AG04449 (cell line): ENCODE measurements at places on chromosomes 13 and 19.

DNA sequence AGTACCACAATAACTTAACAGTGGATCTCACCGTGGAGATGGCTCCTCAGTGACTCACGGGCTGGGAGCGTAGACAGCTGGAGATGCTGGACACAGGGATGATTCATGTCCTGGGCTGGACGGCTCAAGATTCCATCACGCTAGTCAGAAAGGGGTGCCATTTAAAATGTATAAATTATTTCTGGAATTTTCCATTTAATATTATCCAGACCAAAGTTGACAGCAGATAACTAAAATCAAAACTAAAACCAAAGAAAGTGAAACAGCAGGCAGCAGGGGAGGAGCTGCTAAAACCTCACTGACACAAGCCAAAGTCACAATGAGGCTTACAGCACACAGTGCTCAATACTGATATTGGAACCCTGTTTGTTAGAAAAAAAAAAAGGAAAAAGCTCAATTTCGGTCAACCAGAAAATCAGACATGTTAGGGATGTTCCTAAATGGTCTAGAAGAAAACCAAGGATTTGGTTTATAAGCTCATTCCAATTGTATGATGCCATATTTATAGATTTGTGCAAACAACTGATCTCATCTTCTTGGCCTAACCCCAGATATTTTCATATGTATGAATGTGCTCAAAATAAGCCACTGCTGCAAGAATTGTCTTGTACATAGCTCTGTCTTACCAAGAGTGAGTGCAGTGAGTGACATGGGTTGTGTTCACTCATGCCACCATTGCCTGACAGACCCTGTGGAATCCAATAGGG, 111.8 kb downstream of the SACS start:
- DNase-seq = peak; percentile 76

- DNase-seq = no peak
Observed at GRCh38 chr19:1236576-1236975, 1.2 kb downstream of the CBARP start.

DNA sequence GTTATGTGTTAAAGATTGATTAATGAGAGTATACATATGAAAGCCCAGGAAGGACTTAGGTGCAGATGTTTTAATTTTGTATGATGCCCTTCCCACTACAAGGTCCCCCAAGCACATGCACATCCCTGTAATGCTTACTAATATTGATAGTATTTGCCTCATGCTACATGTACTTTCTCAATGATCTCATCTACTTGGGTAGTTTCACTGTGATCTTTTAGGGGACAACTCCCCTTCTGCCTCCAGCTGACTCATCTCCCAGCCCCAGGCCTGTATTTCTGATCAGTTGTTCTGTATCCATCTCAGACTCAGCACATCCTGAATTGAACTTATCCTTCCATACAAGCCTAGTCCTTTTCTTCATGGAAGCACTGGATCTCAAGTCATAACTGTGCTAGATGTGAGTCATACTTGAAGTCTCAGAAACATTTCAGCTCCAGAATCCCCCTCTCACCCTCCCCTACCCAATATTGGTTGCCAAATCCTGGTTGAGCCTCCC, 49.4 kb upstream of the INTS6 start:
- DNase-seq = no peak

GRCh38 chr13:95275322-95276036, 25.8 kb downstream of the ABCC4 start:
- no peak for DNase-seq

DNA sequence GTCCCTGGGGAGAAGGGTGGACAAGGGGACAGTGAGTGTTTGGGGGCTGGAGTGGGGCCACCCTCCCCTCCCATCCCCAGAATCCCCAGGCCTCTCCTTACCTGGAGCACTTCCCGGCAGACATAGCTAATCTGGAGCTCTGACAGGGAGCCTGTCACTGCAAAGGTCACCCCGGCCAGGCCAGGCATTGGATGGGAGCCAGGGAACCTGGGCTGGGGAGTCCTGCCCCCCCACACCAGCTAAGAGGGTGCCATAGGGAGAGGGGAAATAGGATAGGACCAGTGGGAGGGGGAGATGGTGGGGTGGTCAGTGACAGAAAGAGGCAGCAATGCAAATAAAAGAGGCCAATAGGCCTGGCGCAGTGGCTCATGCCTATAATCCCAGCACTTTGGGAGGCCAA, 3.5 kb downstream of the MAP4K1 start:
- DNase-seq = no peak

DNA sequence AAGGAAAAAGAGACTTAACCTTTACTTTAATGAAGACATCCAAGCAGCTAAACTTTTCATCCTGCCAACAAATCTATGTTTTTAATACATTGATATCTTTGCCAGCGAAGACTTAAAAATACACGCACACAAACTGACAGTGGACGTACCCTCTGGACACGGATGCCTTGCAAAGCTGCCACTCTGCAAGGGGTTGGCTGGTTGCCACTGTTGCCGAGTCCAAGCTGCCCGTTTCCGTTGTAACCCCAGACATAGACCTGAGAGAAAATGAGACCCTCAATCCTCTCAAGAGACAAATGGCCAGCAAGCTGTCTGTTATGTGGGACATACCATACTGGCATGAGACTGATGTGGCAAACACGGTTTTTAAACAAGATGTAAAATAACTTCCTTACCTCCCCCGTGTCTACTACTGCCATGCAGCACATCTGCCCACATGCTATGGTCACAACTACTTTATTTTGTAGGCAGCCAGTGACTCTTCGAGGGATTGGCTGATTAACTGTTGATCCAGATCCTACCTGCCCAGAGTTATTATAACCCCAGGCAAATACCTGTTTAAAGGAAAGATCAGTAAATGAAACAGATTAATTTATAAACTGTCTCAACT, 21.2 kb downstream of the RCBTB2 start:
- no peak for DNase-seq

- no peak for DNase-seq
Observed at GRCh38 chr13:63149375-63149774, 1733.7 kb upstream of the PCDH20 start.

DNA sequence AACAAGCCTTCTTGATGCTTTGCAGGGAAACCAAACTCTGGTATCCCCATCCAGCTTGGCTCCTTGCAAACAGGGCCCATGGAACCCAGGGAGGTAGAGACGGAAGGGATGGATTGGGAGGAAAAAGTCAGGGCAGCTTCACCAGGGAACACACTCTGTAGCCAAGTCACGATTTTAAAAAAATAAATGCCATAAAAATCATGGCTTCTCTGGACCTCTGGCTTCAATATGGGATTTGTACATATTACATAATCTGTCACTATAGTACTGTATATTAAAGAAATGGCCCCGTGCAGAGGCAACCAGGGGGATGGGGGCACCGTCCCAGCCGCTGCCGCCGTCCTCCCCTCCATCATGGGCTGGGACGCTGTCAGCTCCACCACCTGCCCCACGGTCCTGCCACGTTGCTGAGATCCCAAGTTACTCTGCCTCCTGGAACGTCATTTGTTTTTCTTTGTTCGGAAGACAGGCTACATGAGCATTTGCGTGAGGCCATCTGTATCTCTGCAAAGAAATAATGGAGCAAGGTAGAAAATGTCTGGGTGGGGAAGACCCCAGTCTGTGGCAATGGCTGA, 313.3 kb downstream of the ZNF536 start:
- DNase-seq = no peak

- no peak for DNase-seq
Observed at GRCh38 chr19:1874554-1875185, 10.6 kb downstream of the ABHD17A start.

- no peak for DNase-seq
Observed at GRCh38 chr19:50322234-50322633, 6.9 kb downstream of the KCNC3 start.

DNA sequence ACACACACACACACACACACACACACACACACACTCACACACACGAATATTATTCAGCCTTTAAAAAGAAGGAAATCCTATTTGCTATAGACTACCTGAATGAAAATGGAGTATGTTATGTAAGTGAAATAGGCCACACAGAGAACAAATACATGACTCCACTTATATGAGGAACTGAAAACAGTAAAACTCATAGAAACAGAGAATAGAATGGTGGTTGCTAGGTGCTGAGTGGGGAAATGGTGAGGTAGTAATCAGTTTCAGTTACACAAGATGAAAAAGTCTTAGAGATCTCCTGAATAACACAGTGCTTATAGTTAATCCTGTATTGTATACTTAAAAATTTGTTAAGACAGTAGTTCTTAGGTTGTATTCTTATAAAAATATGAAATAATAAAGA, 8.2 kb downstream of the ZNF677 start:
- DNase-seq = no peak

GRCh38 chr19:4506449-4507149, 11.7 kb downstream of the PLIN4 start:
- DNase-seq = peak; percentile 17

DNA sequence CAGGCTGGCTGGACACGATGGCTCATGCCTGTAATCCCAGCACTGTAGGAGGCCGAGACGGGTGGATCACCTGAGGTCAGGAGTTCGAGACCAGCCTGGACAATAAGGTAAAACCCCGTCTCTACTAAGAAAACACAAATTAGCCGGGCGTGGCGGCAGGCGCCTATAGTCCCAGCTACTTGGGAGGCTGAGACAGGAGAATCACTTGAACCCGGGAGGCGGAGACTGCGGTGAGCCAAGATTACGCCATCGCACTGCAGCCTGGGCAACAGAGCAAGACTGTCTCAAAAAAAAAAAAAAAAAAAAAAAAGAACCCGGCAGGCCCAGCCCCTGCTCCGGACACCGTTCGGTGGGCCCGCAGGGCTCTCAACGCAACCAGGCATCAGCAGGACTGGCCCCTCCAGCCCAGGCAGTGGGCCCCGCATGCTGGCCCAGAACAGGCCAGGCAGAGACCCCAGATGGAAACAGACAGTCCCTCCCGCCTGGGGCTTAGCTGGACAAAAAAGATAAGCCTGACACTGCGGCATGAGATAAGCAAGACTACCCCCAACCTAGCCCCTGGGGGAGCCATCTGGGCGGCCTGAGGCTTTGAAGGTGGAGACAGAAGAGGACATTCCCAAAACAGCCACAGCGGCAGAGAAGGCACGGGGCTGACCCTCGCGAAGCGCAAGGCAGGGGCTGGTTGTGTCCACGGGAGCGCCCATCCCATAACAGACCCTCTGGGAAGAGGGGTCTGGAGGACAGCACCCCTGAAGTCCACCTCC, 11.6 kb downstream of the REXO1 start:
- DNase-seq = no peak

DNA sequence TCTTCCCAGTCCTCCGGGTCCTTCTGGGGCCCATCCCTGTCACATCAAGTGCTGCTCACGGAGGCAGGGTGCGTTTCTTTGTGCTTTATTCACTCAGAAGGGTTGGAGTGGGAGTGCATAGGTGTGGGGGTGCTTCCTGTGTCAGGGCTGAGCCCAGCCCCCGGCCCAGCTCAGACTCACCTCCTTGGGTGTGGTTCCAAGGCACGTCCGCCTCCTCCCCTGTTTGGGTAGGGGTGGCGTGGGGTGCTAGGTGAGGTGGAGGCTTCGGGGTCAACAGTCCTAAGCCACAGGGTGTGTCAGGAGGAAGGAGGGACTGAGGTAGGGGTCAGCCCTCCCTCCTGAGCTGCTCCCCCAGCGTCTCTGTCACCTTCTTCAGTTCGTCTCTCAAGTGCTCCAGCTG, 3.1 kb downstream of the CCER2 start:
- DNase-seq = no peak

- no peak for DNase-seq
Observed at GRCh38 chr13:74706801-74707200, 572.6 kb upstream of the KLF12 start.

- no peak for DNase-seq
Observed at GRCh38 chr13:28000567-28000966, 12.1 kb upstream of the URAD start.

- DNase-seq = no peak
Observed at GRCh38 chr13:30021611-30022010, 171.2 kb upstream of the UBL3 start.

DNA sequence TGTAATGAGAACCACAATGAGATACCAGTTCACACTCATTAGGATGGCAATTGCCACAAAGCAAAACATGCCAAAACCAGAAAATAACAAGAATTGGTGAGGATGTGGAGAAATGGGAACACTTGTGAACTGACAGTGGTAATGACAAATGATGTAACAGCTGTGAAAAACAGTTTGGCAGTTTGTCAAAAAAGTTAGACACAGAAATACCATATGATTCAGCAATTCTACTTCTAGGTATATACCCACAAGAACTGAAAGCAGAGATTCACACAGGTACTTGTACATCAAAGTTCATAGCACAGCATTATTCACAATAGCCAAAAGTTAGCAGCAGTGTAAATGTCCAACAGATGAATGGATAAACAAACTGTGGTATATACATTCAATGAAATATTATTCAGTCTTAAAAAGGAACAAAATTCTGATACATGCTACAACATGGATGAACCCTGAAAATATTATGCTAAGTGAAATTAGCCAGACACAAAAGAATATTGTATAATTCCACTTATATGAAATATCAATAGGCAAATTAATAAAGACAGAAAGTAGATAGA, 96.5 kb downstream of the UGGT2 start:
- no peak for DNase-seq

- DNase-seq = no peak
Observed at GRCh38 chr19:42092350-42092749, 16.4 kb downstream of the ZNF574 start.

DNA sequence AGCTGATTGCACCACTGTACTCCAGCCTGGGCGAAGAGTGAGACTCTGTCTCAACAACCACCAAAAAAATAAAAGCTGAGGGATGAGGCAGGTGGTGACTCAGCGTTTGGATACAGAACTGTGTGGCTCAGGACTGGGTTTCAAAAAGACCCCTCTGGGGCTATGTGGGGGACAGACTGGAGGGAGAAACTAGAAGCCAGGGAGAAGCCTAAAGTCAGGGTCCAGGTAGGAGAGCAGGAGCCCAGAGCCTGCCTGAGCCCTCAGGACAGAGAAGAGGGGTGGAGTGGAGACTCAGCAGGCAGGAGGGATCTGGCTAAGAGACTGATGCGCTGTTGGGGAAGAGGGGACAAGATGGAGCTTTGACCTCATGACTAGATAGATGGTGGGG, 1.8 kb upstream of the CD37 start:
- DNase-seq = no peak

- no peak for DNase-seq
Observed at GRCh38 chr13:24661713-24662112, 18.5 kb upstream of the ATP12A start.

DNA sequence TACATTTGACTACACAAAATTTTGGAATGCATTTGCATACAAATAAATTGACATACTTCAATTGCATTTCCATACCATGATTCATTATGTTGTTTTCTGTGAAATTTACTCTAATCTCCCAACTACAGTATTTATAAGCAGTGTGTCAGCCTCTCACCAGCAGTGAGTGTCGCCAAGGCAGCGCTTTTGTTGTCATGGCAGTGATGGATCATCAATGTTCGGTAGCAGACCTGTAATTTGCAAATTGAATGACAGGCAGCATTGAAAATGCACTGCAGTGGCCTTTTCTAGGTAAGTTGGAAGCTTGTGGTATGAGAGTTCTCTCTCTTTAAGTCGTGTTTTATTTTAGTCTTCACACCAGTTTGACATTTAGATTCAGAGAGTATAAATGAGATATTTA, 534.1 kb downstream of the PCDH17 start:
- no peak for DNase-seq

GRCh38 chr19:46731007-46731501, 14.1 kb upstream of the PRKD2 start:
- peak; percentile 59 for DNase-seq
